ENCODE measurements at places on chromosomes 7 and 10.

DNA sequence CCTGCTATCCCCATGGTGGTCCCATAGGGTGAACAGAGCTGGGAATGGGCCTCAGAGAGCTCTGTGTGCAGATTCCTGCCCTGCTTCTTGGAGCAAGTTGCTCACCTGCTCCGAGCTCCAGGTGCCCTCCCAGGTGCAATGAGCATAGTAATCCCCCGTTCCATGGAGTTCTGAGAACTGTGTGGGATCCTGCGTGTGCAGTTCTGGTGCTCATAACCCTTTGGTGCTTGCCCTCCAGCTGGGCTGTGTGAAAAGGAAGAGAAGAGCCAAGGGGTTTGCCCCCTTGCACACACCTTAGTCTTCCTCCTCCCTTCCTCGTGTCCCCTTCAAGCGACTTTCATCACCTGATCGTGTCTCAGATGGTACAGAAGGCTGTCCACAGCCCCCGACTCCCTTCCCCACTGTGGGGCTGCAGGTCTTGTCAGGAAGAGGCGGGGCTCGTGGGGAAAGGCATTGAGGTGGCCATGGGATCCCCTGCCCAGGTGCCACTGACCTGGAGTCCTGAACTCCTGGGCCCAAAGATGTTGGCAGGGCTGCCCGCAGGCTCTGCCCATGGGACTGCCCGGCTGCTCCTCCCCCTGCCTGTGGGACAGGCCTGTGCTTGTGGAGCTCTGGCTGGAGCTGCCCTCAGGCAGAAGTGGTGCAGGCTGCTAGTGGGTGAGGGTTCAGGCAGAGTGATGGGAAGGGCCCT is 21.9 kb upstream of the ZNF488 start:
- DNase-seq, result no peak

DNA sequence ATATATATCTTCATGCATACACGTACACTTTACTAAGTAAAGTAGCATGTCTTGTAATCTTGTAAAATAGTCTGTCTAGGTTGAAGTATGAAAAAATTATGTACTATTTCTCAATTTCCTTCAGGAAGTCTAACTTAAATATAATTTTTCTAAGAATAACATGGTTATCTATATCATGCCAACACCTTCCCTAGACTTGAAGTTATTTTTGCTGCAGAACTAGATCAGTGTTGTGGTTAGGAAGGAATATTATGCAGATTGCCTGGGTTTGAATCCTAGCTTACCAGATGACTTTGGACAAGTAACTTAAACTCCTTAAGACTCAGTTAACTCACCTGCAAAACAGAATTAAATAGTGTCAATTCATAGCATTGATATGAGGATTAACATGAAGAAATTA is 142.2 kb upstream of the SEMA3A start:
- DNase-seq, result no peak

DNA sequence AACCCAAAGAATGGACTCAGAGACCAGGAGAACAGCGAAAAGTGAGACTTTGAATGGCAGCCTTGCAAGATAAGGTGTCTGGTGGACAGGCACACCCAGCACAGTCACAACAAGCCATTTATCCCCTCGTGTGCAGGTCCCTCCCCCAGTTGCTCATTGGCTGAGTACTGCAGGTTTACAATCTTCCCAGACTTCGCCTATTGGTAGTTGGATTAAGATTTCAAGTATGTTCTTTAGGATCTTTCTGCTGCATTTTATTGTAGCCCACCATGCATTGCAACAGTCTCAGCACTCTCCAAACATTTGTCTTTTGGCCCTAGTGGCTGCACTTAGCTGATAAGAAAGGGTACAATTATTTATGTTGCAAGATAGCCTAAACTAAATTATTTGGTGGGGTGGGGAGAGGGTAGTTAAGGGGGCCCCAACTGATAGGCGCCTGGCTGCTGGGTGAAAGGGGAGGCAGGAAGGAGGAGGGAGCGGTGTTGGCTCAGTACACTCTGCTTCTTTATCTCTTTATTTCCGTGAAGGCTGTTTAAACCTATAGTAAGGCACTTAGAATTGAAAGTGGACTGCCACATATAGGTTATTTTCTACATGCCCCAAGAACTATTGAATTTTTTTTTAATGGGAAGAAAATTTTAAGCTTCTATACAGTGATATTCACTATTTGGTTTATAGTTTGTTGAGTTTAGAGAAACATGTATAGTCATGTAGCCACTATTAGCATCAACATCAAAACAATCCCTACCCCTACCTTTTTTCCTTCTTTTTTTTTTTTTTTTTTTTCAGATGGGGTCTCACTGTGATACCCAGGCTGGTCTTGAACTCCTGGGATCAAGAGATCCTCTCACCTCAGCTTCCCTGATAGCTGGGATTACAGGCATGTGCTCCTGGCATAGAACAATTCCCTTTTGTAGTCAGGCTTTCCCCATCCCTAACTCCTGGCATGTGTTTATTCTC is 54.2 kb downstream of the GUSB start:
- peak; percentile 27 for DNase-seq

DNA sequence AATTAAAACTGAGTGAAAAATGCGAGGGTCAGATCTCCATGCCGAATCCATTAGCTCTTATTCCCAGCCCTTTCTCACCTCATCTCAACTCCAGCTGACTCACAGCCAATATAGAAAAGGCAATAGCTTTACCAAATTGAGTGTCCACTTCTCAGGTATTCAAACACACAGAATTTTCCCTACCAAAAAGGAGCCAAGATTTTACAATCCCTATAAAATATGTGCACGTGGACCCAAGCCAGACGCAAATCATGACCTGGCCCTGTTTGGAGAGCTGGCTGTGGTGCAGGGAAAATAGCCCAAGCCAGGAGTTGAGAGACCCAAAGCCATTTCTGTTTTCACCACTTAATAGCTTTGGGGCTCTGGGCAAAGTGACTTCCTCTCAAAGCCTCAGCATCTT is 379.7 kb upstream of the AUTS2 start:
- no peak for DNase-seq

DNA sequence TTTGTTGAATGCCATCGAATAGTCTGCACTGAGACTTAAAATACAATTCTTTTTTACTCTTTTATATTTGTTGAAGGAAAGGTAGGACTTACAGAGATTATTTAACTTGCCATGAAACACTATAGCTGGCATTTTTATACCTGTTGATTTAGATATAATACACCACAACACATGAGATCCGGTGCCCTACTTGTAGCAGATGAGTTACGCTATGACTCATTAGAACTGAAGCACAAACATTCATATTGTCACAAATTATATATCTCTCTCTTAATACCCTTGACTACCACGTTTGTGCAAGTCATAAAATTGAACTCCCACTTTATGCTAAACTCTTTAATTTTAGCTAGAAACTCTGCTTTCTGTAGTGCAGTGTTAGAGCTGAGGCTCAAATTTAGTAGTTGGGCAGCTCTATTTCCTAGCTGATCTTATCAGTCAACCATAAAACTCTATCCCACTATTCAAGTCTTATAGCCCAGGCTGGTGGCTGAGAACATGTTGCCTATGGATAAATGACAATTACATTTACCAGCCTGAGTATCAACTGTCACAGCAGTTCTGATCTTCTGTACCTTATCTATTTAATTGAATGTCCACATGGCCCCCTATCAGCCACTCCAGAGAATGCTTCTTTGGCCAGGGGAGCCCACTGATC is 137.4 kb upstream of the SEMA3D start:
- no peak for DNase-seq

DNA sequence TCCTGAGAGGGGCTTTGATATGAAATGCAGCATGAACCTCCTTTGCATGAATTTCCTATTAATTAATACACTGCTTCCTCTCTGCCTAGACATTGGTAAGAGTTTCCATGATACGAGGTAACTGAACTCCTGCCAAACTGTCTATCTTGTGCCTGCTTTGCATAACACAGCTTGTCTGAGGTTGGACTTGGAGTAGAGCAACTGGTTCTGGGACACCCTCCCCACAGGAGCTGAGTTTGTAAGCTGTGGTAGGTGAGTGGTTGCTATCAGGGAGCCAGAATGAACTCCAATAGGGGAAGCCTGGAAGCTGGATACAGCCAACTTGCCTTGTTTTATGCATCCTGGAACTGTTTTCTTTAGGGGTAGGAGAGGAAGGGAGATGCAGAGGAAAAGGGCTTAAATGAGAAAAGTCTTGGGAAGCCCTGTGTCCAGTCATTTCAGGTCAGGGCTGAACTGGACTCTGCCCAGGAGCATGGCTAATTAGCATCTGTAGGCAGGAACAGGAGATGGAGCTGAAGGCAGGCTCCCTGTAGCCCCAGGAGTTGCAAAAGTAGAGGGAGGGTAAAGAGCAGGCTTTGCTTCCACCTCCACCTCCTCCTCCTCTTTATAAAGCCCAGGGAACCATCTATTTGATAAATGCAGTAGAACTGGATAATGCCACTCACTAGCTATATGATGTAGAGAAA is 73.2 kb upstream of the GPR158 start:
- no peak for DNase-seq

- DNase-seq, result no peak
These were observed 231.1 kb upstream of the PRKCQ start for GRCh38 chr10:6811153-6811552.

- no peak for DNase-seq
These were observed 14.6 kb downstream of the TMEM243 start for GRCh38 chr7:87204933-87205332.

GRCh38 chr7:47787249-47788069 is 160.8 kb downstream of the PKD1L1 start:
- peak; percentile 15 for DNase-seq

- DNase-seq, result no peak
These were observed 7.1 kb downstream of the GUSB start for GRCh38 chr7:65974876-65975275.

- no peak for DNase-seq
These were observed 332.0 kb upstream of the FZD1 start for GRCh38 chr7:90931986-90932916.

GRCh38 chr10:9024210-9024609 is 969.7 kb downstream of the GATA3 start:
- DNase-seq, result no peak

DNA sequence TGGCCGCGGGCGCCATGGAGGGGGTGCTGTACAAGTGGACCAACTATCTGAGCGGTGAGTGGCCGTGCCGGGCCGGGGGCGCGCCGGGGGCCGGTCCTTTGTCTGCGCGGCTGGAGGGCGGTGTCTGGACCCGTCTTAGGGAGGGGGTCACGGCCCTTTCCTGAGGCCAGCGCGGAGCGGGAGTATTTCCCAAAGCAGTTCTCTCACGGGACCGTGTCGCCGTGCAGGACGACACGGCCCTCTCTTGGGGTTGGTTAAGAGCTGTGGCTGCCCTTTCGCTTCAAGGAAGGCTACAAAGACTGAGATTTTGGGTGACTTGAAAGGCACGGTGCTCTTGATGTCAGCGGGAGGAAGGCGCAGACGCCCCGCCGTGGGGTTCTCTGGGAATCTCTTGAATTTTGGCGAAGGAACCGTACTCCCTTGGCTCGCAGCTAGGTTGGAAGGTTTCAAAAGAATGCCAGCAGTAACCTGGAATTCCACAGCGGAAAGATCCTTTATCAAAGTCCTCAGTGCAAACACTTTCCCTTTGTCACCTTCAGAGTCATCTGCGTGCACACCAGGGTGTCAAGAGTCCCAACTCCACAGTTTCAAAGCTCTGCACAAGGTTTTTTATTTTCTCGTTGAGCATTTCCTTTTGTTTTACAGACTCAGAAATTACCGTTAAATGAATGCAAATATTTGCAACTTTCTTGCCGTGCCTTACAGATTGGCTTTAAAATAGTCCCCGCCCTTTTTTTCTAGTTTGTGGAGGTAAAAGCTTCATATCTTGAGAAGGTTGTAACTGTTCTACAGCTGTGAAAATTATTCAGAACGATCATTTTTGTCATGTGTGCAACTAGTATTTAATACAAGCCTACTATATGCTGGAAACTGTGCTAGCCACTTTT is 780 bp downstream of the PLEKHA8 start:
- DNase-seq, result peak; percentile 72

DNA sequence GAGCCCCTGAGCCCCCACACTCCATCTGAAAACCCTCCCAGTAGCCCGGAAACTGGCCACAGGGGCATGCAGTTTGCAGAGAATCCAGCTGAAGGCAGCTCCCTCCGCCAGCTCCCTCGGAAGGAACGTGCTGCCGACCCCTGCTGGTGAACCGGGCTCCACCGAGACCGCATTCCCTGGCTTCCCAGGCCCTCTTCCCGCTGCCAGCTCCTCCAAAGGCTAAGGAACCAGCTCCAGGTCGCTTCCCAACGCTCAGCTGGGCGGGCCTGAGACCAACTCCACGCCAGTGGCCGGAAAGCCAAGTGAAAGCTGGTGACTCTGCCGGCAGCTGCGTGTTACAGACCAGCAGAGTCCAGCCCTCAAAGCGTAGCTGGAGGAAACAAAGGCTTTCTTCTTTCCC is 35.8 kb downstream of the GPER1 start:
- DNase-seq, result no peak

DNA sequence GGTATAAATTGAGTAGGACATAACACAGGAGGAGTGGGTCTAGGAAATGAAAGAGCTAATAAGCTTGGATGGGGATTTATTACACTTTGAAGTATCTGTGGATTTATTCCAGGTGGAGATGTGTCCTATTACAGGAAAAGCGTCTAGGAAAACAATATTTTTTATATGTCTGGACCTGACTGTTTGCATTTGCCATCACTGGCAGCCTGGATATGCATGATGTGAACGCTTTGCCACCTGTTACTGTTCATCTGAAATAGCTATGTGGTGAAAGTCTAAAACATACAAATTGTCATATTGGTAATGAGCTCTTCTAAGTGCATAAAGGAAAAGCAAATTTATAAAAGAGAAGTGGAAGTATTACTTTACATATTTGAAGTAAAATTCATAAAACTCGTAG is 31.6 kb upstream of the AGMO start:
- DNase-seq, result no peak

GRCh38 chr10:16231734-16232435 is 204.9 kb upstream of the PTER start:
- DNase-seq, result no peak

DNA sequence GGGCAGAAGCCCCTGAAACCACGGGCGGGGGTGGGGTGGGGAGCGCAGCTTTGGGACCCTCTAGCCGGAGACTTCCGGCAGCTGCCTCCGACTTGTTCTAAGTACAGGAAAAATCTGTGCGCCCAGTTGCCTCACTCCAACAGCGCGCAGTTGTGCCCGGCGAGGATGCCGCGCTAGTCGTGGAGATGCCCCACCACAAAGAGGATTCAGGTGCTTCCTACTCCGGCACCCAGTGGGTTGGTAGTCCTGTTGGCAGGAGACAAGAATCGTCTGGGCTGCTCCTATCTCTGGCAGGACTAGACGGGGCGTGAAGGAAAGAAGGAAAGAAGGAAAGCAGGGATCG is 465 bp upstream of the NPY start:
- DNase-seq, result no peak

GRCh38 chr10:19730907-19731217 is 85.4 kb upstream of the PLXDC2 start:
- no peak for DNase-seq

DNA sequence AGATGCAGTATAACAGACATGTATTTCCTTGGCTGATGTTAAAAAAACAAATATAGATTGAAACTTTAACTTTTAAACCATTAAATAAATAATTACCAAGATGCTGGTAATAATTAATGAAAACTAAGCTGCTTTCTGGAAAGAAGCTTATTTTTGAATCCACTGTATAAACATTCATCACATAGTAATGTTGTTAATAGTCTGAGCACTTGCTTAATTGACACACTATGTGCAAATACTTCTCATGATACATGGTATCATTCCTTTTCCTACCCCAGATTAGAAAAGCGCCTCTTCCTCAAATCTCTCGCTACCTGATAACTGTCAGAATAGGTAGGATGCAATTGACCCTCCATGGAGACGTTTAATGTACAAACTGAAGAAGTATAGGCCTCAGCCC is 15.0 kb upstream of the COL28A1 start:
- DNase-seq, result no peak

Data from NB4 (cell line).